Right renal cortex interstitium (tissue), 3 donors: ENCODE measurements at places on chromosomes 7 and 10.

- no peak for DNase-seq
These were observed 77.0 kb upstream of the PODXL start for GRCh38 chr7:131633342-131633843.

DNA sequence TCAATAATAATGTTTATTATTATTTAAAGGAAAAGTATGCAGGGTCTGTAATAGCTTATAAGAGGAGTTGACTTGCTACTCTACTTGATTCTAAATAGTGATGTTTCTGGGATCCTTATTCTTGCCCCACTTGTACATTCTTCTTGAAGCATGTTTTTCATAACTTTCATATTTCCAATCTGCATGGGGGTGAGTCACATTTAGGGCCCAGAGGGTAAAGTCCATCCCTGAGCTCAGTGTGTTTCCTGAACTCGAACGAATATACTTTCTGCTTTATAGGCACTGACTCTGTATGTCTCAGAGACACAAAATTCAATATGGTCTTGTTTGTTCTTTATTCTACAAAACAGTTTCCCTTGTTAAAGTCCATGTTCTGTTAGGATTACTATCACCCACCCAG, 61.0 kb upstream of the SMIM30 start:
- DNase-seq, result no peak

DNA sequence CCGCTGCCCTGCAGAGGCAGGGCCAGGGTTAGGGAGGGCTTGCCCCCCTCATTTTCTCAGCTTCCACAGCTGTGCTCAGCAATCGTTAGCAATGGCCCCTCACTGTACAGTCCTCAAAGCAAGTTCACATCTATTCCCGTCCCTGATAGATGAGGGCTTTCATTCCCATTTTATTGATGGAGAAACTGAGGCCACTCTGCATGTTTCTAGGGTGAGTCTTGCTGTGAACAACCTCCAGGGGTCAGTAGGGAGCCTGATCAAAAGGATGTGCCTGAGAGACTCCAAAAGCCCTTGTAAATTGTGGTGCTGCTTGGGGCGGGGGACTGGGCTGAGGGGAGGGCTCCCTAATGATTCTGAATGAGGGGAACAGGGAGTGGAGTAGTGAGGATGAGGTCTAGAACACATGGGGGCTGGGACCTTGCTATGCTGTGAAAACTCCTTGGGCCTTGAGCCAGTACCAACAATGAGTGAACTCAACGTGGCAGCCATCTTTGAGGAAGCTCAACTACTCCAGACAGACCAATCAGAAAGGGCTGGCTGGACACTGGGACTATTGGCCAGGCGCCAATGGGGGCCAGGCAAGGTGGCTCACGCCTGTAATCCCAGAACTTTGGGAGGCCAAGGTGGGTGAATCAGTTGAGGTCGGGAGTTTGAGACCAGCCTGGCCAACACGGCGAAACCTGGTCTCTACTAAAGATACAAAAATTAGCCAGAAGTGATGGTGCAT, 6.7 kb upstream of the GRIFIN start:
- DNase-seq, result no peak

- no peak for DNase-seq
These were observed 80.4 kb downstream of the HIP1 start for GRCh38 chr7:75658369-75658768.
